ENCODE measurements at places on chromosomes 1 and 21.

DNA sequence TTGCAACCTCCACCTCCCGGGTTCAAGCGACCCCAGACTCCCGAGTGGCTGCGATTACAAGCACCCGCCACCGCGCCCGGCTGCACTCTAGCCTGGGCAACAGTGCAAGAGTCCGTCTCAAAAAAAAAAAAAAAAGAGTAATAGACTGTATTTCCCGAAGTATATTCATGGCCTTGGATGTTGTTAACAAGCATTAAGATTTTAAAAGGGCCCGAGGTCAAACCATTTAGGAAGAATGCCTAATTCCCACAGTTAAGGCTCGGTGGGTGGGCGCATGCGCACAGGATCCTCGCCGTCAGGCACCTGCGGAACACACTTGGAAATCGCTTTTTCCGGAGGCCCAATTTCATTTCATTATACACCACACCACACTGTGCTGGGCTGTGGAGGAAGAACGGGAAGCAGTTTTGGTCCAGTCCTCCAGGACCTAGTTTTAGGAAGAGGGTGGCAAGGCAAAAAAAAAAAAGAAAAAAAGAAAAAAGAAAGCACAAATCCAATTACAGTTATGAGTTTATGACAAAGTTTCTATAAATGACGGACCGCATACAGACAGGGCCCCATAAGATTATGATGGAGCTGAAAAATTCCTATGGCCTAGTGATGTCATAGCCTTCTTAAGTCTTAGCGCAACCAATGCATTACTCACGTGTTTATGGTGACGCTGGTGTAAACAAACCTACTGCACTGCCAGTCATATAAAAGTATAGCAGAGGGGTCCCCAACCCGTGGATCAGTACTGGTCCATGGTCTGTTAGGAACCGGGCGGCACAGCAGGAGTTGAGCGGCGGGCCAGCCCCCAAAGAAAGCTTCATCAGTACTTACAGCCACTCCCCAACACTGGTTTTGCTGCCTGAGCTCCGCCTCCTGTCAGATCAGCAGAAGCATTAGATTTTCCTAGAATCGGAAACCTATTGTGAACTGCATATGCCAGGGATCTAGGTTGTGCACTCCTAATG, 38.2 kb downstream of the H3-3A start:
- peak; percentile 66 for DNase-seq

DNA sequence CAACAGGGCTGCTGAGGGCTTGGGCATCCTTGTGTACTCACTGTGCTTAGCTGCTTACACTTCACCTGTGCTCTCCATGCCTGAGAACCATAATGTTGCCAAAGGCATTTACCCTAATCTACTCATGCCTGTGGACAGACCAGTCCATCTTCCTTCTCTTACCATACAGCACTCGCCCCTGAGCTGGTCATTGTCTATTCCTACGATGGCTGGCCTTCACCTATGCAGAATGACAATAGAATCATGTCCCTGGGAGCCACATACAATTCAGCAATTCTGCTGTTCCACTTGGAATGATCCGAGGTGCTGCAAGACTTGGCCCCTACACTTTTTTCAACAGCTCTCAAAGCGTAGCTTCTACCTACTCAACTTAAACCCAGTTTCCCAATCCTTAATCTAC, 96.5 kb downstream of the PAPPA2 start:
- no peak for DNase-seq

GRCh38 chr1:24507405-24507804, 4.8 kb downstream of the RCAN3 start:
- DNase-seq = no peak

DNA sequence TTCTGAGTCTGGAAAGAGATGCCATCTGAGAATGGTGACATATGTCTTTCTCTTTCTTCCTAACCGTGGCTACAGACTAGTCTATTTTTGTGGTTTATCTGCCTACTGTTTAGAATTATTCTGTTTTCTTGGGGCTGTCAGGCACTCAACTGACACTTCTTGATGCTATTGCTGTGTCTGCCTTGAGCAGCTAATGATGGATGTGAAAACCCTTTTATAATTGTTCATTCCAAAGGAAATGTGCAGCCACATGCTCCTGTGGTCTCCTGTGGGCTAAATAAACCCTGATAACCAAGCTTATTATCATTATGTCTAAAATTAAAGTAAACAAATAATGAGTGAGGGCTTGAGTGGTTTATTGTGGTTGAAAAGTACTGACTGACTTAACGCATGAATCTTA, 52.7 kb upstream of the CXADR start:
- DNase-seq = no peak

- DNase-seq = no peak
Observed at GRCh38 chr1:79422726-79423125, 416.2 kb upstream of the ADGRL4 start.

- no peak for DNase-seq
Observed at GRCh38 chr21:29242201-29242600, 56.5 kb upstream of the BACH1 start.

DNA sequence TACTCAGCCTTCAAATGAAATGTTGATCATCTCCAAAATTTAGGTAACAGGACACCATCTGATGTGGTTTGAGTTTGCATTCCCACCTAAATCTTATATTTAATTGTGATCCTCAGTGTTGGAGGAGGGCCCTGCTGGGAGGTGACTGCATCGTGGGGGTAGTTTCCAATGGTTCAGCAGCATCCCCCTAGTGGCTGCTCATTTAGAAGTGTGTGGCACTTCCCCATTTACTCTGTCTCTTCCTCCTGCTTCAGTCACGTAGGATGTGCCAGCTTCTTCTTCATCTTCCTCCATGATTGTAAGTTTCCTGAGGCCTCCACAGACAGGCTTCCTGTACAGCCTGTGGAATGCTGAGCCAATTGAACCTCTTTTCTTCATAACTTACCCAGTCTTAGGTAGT, 731.2 kb downstream of the USP25 start:
- DNase-seq = no peak

DNA sequence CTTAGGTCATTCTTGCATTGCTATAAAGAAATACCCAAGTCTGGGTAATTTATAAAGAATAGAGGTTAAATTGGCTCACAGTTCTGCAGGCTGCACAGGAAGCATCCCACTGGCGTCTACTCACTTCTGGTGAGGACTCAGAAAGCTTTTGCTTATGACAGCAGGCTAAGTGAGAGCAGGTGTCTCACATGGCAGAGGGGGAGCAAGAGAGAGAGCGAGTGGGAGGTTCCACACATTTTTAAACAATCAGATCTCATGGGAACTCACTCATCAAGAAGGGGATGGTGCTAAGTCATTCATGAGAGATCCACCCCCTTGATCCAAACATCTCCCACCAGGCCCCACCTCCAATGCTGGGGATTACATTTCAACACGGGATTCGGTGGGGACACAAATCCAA, 13.6 kb upstream of the RGS4 start:
- peak; percentile 88 for DNase-seq

DNA sequence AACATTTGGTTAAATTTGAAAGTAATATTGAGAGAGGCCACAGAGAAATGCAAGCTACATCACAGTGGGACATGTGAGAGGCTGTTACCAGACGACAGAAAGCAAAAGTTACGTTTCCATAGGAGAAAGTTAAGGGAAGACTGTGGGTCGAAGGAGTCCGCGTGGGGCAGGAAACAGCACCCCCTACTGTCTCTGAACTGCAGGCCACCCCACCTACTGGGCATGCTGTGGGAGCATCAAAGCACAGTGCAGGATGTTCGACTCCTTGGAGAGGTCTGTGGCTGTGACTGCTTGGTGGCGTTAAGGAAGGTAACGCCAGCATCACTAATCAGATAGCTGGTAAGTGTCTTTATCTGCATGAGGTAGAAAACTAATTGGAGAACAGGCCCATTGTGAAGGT, 123.9 kb downstream of the PTBP2 start:
- DNase-seq = no peak

- no peak for DNase-seq
Observed at GRCh38 chr21:39079617-39080016, 103.6 kb downstream of the PSMG1 start.

DNA sequence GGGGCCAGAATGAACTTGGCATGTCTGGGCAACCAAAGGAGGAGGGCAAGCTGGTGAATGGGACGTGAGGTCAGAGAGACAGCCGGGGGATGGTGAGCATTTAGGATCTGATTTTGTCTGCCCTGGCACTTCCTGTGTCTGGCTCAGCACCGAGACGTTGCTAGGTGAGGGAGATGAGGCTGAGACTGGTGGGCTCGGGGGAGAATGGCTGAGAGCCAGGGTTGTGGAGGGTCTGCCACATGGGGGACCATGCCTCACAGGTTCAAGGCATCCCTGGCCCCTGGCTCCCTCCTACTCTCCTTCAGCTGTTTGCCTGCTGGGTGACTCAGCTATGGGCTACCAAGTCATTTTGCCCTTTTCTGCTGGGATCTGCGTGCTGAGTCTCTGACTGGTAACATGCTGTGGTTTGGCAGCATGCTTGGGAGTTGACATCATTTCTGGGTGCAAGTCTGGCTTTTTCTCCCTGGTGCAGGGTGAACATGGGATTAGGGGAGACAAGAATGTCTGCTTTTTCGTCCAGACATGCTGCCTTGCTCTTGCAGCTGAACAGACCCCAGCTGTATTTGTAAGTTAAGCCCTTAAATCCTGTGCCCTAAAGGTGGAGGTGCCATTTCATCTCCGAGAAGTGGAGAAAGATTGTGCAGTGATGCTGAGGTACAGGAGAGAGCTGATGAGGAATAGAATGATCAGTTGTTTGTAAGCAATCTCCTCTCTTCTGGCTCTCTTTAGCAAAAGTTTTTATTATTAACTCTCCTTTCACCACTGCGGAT, 17.6 kb downstream of the GALNT2 start:
- DNase-seq = no peak

GRCh38 chr1:172554915-172555314, 22.0 kb downstream of the SUCO start:
- no peak for DNase-seq

GRCh38 chr1:78950826-78951225, 55.7 kb downstream of the ADGRL4 start:
- no peak for DNase-seq

GRCh38 chr1:50858761-50859160, 101.3 kb downstream of the FAF1 start:
- no peak for DNase-seq

DNA sequence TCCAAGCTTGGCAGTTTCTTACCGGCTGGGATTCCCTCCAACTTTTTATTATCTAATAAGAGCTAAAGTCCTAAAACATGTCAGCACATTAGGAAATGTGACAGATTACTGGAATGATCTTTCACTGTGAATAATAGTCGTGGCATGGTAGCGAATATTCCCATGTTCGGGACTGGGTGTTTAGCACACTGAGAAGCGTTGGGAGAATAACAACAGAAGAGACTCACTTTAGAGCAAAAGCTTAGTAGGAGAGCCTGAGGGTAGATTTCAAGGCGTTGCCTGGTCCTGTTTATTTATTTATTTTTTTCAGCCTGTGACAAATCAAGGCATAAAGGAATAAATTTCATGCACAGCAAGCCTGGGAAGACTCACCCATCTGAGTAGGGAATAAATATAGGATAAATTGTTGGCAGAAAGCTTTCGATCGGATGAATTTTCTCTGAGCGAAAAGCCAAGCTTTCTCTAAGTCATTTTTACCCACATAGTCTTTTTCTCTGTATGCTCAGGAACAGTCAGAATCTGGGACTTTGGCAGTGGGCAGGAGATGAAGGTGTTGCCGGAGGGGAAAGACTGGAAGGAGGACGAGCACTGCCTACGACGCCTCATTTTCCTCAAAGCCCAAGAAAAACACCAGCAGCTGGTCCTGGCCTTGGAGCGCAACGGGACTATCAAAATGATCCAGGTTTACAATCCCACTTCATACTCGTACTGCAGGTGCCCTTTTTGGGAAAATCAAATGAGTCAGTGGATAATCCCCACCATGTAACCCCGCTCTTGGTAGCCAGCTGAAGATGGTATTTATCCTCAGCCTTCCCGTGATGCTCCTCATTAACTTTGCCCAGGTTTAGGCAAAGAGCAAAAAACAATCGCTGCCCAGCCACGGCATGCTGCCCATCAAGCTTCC, 97.2 kb downstream of the WDR64 start:
- no peak for DNase-seq

DNA sequence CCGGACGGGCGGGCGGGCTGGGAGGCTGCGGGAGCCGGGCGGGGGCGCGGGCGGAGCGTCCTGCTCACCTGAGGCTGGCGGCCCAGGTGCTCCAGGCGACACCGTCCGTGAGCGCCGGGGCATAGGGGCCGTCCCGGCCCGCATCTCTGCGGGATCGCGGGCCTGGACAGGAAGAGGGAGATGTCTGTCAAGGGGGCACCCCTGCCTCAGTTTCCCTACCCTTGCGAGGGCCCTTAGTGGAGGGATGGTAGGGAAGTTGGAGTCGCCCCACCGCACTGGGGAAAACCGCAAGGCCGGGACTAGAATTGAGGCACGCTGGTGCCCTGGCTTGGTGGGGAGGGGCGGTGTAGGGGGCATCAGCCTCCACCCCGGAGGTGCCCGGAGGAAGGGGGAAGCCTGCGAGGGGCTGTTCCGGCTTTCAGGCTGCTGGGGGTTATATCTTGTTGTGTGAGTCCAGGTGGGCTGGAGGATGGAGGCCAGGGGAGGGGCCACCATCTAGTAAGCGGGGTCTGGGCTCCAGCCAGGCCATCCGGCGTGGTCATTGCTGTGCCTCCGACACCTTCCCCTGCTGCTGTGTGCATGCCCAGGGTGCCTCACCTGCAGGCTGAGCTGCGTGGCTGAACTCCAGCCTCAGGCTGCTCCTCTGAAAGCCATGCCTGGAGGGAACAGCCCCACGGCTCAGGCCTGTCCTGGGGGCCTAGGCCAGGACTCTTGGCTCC, 580 bp downstream of the VWA1 start:
- no peak for DNase-seq

DNA sequence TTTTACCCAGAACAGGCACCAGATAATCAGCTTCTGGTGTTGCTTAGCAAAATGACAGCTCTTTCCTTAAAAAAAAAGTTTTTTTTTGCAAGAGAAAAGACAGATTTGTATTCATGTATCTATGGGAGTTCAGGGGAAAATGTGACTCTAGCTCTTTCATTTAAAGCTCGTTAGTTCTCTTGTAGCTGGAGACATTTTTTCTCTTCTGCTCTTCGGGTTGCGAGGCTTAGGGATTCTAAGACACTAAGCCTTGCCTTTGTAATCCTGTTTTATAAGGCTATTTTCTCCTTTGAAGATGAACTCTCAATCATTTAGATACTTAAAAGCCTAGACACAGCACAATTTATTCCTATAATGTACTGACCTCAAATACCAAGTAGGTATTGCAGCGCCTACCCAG, 40.3 kb upstream of the EDARADD start:
- DNase-seq = no peak

DNA sequence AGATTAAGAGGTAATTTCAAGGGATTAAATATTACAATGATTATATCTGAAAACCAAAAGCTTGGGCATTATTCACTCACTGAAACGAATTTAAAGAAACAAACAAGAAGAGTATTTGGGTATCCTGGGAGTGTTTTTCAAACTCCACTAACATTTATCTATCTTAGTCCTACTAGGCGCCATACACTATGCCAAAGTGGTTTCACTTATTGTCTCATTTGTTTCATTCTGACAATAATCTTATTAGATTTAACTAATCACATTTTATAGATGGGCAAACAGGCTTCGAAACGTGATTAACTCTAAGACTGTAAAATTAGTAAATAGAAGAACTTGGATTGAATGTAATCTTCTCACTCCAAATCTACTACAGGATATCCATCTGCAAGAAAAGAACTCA, 25.4 kb downstream of the ASH1L start:
- no peak for DNase-seq

Measured in NCI-H1417 (cell line).